GOT3 (cell line): ENCODE measurements at places on chromosomes 1 and 21.

DNA sequence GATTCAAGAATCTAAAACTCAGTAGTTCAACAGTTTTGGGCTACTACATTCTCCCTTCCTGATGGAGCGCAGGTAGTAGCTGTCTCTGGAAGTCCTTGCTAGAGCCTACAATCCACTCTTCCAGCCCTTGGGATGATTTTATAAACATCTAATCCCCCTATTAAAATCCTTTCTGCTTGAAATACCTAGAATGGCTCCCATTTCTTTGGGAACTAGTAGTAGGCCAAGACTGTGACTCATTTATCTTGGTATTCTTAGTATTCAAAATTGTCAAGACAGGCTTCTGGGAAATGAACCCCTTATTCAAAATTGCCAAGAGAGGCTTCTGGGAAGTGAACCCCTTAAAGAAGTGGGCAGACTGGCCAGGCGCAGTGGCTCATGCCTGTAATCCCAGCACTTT lies 142.5 kb upstream of the FGGY start:
- no peak for DNase-seq

- no peak for DNase-seq
These were observed 39.8 kb upstream of the RAB4A start for GRCh38 chr1:229230893-229231753.

GRCh38 chr1:11664336-11665065 lies 501 bp downstream of the FBXO6 start:
- no peak for DNase-seq

DNA sequence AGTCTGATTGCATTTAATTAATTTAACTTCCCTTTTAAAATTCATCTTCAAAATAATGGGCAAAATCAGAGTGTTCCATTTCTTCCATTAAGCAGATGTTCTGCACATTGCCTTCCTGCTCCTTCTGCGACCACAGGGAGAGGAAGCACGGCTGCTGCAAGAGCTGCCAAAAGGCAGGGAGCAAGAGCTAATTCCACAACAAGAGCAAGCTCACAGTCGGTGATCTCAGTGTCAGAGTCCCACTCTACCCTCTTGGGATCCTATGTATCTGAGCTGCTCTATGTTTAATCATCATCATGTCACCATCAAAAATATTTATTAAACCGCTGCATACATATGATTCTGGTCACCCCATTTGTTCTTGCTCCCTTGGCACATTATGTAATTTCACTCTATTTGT lies 255.3 kb upstream of the CAMK1G start:
- DNase-seq, result no peak

- no peak for DNase-seq
These were observed 15.9 kb downstream of the PSEN2 start for GRCh38 chr1:226886122-226886901.

DNA sequence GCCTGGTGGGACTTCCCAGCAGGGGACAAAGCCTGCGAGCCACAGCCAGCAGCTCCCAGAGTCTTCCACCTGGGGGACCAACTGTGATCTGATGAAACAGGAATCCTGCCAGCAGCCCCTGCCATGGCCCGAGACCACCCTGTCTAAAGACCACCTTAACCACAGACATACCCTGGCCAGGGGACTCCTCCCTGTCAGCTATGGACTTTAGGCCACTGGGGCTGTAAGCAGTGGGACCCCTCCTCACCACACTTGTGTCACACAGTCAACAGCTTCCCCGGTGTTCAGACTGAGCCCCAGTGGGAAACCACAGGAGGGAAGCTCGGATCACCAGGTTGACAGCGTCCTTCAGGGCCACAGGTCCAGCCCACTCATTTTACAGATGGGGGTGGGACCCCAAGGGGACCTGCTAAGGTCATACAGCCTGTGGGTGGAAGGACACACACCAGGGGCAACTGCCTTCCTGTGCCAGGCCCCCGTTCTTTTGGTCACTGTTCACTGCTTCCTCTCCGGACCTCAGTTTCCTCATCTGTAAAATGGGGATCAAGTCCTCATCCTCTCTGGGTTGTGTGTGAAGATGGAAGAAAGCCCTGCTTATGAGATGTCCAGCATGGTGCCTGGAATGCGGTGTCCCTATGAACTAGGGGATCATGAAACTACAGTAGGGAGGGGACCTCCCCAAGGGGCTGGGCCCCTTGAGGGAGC lies 11.4 kb downstream of the EPHA2 start:
- DNase-seq, result no peak

DNA sequence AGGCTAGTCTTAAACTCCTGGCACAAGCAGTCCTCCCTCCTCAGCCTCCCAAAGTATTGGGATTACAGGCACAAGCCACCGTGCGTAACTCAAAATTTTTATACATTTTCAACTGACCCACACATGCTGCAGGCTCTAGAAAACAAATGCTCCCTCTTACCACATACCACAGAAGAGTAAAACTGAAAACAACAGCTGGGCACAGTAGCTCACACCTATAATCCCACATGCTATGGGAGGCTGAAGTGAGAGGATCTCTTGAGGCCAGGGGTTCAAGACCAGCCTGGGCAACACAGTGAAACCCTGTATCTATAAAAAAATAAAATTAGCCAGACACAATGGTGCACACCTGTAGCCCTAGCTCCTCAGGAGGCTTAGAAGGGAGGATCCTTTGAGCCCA lies 56.7 kb downstream of the AKT3 start:
- DNase-seq, result no peak

- DNase-seq, result no peak
These were observed 251.8 kb upstream of the USP24 start for GRCh38 chr1:55466921-55467320.

- no peak for DNase-seq
These were observed 66.3 kb upstream of the BMP8A start for GRCh38 chr1:39425151-39425550.

DNA sequence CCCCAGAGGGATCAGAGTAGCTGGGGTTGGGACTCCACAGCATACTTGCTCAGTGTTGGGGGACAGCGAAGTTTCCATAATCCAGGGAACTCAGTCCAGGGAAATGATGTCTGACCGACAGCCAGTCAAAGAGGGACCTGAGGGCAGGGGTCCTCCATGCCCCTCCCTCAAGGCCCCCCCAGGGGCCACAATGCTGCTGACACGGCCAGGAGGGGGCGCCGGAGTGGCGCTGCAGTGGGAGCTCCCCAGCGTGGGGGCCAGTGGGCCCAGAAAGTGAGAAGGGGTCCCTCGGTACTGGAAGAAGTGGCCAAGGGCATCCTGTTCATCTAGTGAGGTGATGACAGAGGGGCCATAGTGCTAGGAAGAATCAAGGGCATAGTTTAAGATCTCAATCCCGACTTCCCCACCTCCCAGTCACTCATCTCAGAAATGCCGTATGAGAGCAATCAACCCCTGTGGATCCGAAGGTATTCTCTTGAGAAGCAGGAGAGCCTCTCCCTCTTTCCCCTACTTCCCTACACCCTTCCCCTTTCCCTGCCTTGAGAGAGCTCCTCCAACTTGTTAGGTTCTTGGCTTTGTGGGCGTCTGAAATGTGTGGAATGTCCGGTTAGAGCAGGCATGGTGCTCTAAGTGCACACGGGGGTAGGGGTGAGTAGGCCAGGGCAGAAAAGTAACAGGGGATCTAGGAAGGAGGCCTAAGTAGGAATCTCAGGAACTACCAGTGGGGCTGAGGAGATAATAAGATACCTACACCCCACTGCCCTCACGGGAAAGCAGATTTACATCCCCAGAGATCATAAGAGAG lies 4.1 kb downstream of the NUDT17 start:
- no peak for DNase-seq

DNA sequence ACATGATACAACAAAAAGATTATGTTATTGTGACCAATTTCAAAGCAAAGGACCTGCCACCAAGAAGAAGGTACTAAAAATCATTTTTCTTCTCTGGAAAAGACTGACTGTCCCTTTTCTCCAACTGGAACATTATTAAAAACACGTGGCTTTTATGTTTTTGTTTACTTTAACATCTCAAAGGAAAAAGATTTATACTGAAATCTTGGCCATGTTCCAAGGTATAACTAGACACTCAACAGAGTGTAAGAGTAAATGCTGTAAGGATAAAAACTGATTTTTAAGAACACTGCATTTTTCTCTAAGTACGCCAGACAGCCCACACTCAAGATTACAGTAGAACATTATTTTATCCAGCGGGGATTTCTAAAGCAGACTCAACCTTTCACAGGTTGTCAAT lies 62.1 kb downstream of the BRWD1 start:
- DNase-seq, result no peak

DNA sequence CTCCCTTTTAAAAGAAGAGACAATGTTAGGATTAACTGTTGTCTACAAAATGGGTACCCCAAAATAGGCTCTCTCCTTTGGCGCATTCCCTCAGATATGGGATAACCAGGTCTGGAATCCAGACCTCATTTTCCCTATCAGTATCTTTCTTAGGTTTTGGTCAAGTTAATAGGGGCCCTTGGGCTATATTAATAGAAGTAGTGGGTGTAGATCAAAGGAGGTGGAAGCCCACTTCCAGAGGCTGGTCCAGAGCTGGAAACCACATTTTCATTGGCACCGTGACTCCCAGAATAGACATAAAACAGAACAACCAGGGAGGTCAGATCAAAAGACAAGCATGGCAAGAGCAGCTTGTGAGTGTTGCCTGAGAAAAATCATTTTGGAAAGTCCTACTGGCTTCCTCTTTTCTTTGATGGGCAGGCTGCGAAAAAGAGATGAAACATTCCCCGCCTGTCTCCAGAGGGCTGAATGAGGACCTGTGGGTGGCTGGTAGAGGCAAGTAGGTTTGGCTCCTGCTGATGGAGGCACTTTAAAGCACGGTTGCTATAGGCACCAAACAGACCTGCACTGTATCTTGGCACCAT lies 25.8 kb upstream of the KIF21B start:
- DNase-seq, result no peak

DNA sequence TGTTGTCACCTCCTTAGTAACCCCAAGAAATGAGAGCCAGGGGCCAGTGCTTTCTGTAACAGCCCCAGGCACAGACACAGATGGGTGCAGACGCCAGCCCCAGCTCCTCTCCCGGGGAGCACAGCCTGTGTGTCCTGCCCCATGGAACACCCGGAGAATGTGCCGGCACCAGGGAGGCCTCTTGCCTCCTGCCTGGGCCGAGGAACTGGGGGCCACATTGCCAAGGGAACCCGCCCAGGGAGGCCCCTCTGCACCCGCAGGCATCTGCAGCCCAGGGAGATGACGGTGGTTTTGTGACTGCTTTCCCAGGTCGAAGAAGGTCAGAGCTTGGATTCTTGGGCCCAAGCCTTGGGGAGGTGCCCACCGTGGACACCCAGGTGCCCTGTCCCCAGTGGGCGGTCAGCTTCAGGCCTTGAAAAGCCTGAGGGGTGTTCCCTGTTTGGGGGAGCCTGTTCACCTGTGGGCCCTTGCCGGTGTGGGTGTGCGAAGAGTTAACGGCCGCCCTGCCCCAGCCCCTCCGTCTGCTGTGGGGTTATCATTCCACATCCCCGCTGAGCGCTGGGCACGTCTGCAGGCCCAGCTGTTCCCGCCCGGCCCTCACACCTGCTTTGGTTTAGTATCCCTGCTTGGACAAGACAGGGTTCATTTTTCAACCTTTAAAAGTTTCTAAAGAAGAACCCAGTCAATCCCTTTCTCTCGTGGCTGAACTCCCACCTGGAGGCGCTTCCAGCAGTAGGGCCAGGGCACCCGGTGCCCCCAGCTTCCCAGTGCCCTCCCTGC lies 62.5 kb downstream of the MORN1 start:
- DNase-seq, result no peak

GRCh38 chr1:26078286-26079177 lies 11.1 kb upstream of the TRIM63 start:
- no peak for DNase-seq

DNA sequence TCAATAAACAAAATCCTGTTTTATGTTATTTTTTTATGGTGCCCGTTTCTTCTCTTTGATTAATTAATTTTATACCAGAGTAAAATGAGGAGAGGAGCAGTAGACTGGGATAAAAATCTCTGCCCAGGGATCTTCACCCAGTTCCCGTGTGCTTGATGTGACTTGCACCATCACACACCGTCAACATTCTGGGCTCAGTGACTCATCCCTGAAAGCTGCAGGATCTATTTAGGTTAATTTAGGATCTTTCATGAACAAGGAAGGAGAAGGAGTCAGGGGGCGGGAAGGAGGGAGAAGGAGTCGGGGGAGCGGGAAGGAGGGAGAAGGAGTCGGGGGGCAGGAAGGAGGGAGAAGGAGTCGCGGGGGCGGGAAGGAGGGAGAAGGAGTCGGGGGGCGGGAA lies 182.4 kb downstream of the SMYD3 start:
- no peak for DNase-seq

- no peak for DNase-seq
These were observed 62.0 kb downstream of the MRPS6 start for GRCh38 chr21:34135330-34135729.

- DNase-seq, result no peak
These were observed 140.8 kb downstream of the ZNF644 start for GRCh38 chr1:90881034-90881433.
